ENCODE measurements at places on chromosomes 5 and 9.

GRCh38 chr5:10712574-10713366, 48.3 kb downstream of the DAP start:
- peaks cover 7% of the 10 kb centered on the region for H3K4me1 ChIP-seq
- H3K27me3 ChIP-seq = no peaks in the 10 kb centered on the region
- H3K36me3 ChIP-seq = peaks cover 13% of the 10 kb centered on the region

DNA sequence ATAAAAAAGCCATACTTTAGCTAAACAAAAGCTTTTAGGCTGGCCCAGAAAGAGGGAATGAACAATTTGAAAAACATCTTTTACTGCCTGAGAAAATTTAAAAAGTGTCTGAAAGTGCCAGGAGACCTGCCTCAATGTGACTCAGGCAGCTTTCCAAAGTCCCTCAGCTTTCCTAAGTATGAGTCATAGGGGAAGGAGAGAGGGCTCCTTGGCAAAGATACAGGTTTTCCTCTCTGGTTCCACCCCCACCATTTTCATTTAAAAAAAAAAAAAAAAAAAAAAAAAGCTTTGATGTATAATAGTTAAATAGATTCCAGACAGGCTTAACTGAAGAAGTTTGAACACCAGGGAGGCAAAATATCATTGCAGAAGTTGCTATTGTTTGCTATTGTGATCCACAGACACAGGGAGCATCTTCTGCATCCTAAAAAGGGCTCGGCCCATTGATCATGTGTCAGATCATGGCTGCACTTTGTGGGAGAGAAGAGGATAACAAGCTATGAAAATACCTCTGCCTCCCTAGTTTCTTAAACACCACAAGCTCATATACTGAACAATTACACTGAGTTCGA, 71.5 kb downstream of the MRPS27 start:
- H3K36me3 ChIP-seq = no peaks in the 10 kb centered on the region
- H3K27me3 ChIP-seq = no peaks in the 10 kb centered on the region
- peak overlapping the region; percentile 78 for H3K27ac ChIP-seq
- peak; percentile 52 for DNase-seq

- DNase-seq = no peak
- no peak overlapping the region for H3K27ac ChIP-seq
- H3K36me3 ChIP-seq = no peaks in the 10 kb centered on the region
- H3K27me3 ChIP-seq = no peaks in the 10 kb centered on the region
- H3K4me3 ChIP-seq = no peak overlapping the region
Measured at GRCh38 chr5:112267231-112267630, 151.8 kb downstream of the EPB41L4A start.

- H3K4me1 ChIP-seq = no peaks in the 10 kb centered on the region
- H3K27ac ChIP-seq = no peak overlapping the region
- DNase-seq = no peak
- no peaks in the 10 kb centered on the region for H3K27me3 ChIP-seq
- no peak overlapping the region for H3K4me3 ChIP-seq
- H3K36me3 ChIP-seq = peaks cover 8% of the 10 kb centered on the region
Measured at GRCh38 chr5:37569466-37569865, 190.3 kb downstream of the WDR70 start.

- no peak for DNase-seq
- no peaks in the 10 kb centered on the region for H3K27me3 ChIP-seq
- no peak overlapping the region for H3K4me3 ChIP-seq
Measured at GRCh38 chr9:91411096-91411771, 12.4 kb downstream of the NFIL3 start.

DNA sequence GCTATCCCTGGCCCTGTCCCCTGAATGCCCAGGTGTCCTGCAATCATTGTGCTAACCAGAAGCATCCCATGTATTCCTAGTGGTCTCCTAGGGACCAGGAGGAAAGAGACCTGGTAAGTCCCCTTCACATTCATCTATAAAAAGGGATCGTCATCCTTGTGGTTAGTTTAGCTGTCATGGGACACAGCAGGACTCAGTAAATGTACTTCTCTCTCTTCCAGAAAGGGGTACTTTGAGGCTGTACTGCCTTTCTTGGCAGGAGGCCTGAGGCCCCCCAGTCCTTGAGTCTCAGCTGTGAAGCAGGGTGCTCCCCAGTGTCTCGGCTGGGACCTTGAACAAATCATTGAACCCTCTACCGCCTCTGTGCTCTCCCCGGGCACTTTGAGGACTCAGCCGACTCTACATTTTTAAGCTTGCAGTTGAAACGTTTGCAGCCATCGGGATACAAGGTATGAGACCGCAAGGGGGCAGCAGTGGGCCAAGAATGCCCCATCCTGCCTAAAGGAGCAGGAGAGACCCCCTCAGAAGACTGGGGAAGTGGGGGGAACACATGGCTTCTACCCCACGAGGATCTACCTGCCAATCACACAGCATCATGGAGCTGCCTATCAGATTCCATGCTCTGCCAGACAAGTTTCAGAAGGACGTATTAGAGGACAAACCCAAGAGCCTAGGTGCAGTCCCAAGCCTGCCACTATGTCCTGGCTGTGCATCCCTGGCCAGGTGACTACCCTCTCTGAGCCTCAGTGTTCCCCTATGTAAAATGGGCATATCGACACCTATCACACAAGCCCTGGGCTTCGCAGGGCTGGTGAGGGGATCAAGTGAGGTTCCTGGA, 2.4 kb upstream of the PHYKPL start:
- no peak overlapping the region for H3K4me3 ChIP-seq
- no peaks in the 10 kb centered on the region for H3K27me3 ChIP-seq

GRCh38 chr5:99061711-99062110, 132.9 kb upstream of the CHD1 start:
- no peak overlapping the region for H3K4me3 ChIP-seq
- no peak overlapping the region for H3K27ac ChIP-seq
- DNase-seq = no peak
- no peaks in the 10 kb centered on the region for H3K27me3 ChIP-seq

- H3K4me1 ChIP-seq = peaks cover 20% of the 10 kb centered on the region
- no peak overlapping the region for H3K4me3 ChIP-seq
- H3K27me3 ChIP-seq = no peaks in the 10 kb centered on the region
- no peak overlapping the region for H3K27ac ChIP-seq
- H3K36me3 ChIP-seq = peaks cover 11% of the 10 kb centered on the region
- DNase-seq = peak; percentile 72
Measured at GRCh38 chr5:96721351-96721977, 59.3 kb downstream of the CAST start.

DNA sequence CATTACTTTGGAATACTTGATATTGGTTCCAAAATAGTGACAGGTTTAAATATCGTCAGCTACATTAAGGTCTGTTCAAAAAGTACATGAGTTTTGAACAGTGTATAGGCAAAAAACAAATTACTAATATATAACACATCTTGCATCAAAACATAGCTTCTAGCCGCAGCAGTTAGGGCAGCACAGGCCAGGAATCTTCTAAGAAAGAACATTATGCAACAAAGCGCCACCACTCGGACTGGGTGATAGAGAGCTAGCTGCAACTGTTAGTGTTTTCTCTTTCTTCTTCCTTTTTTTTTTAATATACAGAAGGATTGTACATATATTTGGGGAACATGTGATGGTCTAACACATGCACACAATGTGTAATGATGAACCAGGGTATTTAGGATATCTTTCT, 504.5 kb downstream of the NR2F1-AS1 start:
- H3K27me3 ChIP-seq = no peaks in the 10 kb centered on the region
- no peak overlapping the region for H3K27ac ChIP-seq
- no peak overlapping the region for H3K4me3 ChIP-seq
- no peaks in the 10 kb centered on the region for H3K36me3 ChIP-seq
- no peak for DNase-seq
- peaks cover 7% of the 10 kb centered on the region for H3K4me1 ChIP-seq

- no peak for DNase-seq
- peaks cover 5% of the 10 kb centered on the region for H3K4me1 ChIP-seq
- H3K27me3 ChIP-seq = no peaks in the 10 kb centered on the region
Measured at GRCh38 chr9:20995616-20996015, 35.8 kb downstream of the HACD4 start.

DNA sequence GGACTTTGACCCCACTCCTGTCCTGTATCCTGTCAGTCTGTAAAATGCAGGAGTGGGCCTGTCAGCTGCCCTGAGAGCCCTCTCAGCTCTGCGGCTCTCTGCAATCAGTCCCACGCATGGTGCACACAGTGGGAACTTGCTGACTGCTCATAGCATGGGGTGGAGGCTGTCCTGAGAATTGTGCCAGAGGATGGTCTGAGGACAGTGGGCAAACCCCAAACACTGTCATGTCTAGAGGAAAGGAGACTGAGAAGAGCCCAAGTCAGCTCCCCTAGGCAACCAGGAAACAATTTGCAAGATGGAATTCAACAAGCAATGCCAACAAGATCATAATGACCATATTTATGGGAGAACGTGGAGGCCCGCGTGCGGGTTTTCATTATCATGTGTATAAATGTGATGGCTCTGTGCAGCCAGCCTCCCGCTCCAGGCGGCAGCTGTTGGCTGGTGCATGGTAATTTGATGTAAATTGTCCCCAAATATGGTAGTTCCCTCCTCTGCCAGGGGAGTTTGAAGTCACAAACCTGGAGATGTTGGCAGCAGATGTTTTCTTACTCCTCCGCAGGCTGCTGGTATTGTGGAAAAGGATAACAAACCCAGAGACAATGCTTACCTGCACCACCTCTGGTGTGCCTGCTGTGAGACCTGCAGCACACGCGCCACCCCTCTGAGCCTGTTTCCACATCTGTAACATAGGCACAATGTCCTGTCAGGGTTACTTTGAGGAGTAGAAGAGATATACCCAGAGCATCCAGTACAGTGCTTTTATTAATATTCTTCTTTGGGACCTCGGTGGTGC, 39.8 kb upstream of the ALDH1B1 start:
- DNase-seq = peak; percentile 9
- H3K4me1 ChIP-seq = no peaks in the 10 kb centered on the region
- H3K4me3 ChIP-seq = no peak overlapping the region
- peaks cover 11% of the 10 kb centered on the region for H3K27me3 ChIP-seq

GRCh38 chr5:218457-219291, 554 bp downstream of the SDHA start:
- H3K27me3 ChIP-seq = no peaks in the 10 kb centered on the region
- peaks cover under 1% of the 10 kb centered on the region for H3K36me3 ChIP-seq
- peak; percentile 41 for DNase-seq
- peaks cover 20% of the 10 kb centered on the region for H3K4me1 ChIP-seq
- H3K4me3 ChIP-seq = peak overlapping the region; percentile 73
- H3K27ac ChIP-seq = peak overlapping the region; percentile 86

DNA sequence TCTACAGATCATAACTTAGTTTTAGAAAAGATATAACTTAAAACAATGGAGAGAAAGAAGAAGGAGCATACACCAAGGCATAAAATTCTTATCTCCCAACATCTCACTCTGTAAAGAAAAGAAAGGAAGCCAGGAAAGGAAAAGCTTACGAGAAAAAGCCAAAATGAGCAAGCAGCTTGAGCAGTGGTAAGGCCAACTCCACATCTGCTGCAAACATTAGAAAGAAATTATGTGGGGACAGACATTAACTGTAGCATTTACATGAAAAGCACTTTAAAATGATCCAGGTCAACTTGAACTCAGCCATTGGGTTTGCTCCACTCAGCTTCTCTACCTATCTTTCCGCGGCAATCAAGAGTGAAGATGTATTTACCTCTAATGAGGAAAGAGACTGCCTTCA, 176.9 kb downstream of the BNC2 start:
- H3K27me3 ChIP-seq = no peaks in the 10 kb centered on the region
- no peak for DNase-seq
- no peak overlapping the region for H3K27ac ChIP-seq
- H3K4me3 ChIP-seq = no peak overlapping the region
- H3K4me1 ChIP-seq = no peaks in the 10 kb centered on the region
- no peaks in the 10 kb centered on the region for H3K36me3 ChIP-seq

DNA sequence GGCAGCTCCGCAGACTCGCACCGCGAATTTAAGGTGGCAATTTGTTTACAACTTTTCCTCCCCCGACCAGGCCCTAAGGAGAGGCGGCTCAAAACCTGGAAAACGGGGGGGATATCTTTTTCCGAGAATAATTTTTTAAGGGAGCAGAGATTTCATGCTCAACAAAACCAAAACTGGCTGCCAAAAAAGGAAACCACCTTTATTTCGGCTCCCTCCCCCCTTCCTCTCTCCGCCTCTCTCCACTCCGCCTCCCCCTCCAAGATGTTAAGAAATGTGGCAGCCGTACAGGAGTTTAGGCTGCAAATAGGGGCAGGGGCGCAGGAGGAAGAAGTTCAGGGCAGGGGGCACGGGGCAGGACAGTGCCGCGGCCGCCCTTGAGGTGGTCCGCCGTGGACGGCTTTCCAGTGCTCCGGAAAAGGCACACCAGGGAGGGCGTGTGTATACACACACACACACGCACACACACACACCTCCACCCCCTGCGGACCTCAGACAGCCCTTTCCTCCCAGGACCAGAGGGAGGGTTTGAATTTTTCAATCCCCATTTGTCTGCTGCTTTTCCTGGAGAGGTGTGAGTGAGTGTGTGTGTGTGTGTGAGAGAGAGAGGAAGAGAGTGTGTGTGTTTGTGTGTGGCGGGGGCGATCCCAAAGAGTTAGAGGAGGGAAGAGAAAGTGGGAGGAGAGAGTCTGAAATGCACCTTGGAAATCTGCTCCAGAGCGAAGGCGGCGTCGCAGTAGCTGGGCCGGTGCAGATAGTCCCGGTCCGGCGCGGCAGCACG, 9.1 kb downstream of the PTCH1 start:
- peak; percentile 64 for DNase-seq
- H3K27ac ChIP-seq = peak overlapping the region; percentile 97
- peaks cover 13% of the 10 kb centered on the region for H3K4me1 ChIP-seq

DNA sequence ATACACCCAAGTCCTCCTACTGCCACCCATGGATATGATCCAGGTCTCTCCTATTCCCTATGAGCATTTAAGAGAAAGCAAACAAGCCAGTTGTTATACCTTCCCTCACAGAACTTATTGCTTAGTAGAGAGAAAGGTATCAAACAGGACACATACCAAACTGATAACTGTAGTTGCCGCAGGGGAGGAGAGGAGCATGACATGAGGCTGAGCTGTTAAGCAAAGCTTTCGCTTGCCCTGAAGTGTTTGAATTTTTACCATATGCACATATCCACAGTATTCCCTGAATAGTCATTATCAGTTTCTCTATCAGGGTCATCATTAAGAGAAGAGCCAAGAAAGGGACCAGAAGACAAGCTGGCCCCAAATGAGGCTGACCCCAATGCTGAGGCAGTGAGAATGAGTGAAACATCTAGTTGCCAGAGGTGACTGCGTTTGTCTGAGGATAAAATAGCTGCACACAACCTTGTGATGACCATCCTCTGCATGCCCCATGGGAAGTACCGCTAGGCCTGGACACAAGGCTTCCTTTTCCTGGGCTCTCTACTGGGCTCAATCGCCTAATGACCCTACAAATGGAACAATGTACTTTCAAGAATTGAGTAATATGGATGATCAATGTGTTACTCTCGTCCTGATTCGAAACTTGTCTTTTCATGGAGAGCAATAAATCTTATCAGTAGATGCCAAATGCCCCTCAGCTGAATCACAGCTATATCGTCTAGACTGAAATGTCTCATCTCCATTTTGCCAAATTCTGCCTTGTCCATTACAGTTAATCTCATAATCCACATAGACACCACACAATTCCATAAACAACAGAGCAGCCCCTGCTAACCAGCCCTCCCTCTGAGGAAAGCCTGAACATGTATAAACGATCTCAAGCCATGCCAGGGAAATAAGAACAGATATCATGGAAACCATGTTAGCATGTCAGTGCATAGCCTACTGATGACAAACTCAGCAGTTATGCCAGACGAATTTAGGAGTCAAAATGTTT, 4.3 kb upstream of the IFNK start:
- DNase-seq = no peak
- H3K36me3 ChIP-seq = no peaks in the 10 kb centered on the region
- no peaks in the 10 kb centered on the region for H3K4me1 ChIP-seq
- H3K4me3 ChIP-seq = no peak overlapping the region
- H3K27ac ChIP-seq = no peak overlapping the region
- H3K27me3 ChIP-seq = no peaks in the 10 kb centered on the region

- H3K4me1 ChIP-seq = no peaks in the 10 kb centered on the region
- no peaks in the 10 kb centered on the region for H3K27me3 ChIP-seq
- no peak for DNase-seq
- H3K36me3 ChIP-seq = no peaks in the 10 kb centered on the region
- no peak overlapping the region for H3K4me3 ChIP-seq
- no peak overlapping the region for H3K27ac ChIP-seq
Measured at GRCh38 chr5:112333331-112333781, 85.7 kb downstream of the EPB41L4A start.
